Hippocampal formation (tissue), 2 donors: ENCODE measurements at places on chromosomes 12 and 14.

GRCh38 chr14:71264260-71264659 lies 357.0 kb downstream of the PCNX1 start:
- no peak for DNase-seq

DNA sequence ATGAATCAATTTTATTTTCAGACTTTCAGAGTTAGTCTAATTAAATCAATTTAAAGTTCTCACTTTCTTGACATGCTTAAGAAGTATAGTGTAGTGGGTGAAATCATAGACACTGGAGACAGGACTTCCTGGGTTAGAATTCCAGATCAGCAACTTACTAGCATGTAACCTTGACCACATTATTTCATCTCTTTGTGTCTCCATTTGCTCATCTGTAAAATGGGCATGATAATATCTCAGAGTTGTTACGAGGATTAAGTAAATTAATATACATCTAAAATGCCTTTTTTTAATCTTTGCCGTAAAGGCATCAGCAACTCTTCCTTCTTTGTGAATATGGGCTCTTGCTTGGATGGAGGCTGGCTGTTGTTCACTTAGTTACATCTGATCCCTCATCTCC lies 1.3 kb upstream of the ERGIC2 start:
- DNase-seq, result no peak

DNA sequence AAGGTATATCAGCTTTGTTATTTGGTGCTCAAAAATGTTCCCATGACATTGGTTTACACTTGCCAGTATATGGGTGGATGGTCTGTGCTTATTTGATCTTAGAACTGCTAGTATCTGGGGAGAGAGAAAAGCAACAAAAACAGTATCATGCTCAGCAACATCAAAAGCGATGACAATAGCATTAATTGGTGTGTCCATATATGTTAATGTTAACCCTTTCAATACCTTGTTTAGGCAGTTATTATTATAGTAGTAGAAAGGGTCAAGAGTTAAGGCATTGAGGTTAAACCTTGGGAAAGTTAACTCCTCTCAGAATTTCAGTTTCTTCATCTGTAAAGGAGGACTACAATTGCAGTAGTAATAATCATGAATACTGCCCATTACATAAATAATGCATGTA lies 37.4 kb upstream of the SLC38A2 start:
- DNase-seq, result no peak

GRCh38 chr12:59500335-59500734 lies 95.5 kb upstream of the SLC16A7 start:
- no peak for DNase-seq

DNA sequence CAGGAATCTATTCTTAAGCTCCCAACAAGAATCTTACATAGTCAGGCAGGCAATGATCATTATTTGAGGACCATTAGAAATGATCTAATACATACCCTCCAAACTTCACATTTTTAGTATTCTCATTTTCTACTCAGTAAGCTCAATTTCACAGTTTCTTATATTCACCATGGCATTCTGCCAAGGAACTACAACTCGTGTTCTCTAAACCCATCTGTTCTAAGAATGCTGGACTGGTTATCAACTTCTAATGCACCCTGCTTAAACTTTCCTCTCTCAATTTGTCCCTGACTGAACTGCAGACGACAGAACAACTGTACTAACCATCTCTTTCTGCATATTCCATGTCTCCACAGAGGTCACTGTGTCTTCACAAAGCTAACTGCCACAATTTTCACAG lies 58.6 kb downstream of the GXYLT1 start:
- no peak for DNase-seq

GRCh38 chr14:100822013-100822412 lies 3.9 kb upstream of the MEG3 start:
- no peak for DNase-seq

GRCh38 chr14:59325906-59326305 lies 137.4 kb downstream of the DAAM1 start:
- no peak for DNase-seq
